ENCODE measurements at places on chromosomes 13 and 19.

DNA sequence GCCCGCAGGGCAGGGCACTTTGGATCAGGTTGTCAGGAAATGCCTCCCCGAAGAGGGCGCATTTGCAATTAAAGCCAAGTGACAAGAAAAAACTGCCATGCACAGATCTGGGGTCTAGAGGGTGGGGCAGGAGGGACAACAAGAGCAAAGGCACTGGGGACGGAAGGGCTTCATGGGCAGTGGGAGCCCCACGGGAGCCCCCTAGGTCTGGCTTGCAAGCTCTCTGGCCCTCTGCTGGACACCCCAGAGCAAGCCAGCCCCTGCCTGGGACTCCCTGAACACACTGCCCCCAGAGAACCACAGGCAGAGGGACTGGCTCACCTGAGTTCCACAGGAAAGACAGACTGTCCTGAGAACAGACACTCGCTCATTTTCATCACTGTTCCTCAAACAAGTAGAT lies 30.2 kb upstream of the C19orf12 start:
- no peak for DNase-seq

DNA sequence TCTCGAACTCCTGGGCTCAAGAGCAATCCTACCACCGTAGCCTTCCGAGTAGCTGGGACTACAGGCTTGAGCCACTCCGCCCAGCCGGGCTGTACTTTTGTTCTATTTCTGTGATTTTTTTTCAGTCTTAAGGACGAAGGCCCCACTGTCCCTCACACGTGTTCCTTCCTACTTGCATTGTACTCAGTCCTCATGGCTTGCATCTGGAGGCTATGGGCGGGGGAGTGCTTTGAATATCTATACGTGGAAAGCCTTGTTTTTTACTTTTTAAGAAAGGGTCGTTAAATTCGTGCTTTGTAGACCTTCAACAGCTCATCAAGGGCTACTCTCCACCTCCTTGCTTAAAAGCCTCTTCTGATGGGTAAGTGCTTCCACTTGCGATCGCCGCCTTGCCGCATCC lies 36.8 kb downstream of the NLRP12 start:
- no peak for DNase-seq

DNA sequence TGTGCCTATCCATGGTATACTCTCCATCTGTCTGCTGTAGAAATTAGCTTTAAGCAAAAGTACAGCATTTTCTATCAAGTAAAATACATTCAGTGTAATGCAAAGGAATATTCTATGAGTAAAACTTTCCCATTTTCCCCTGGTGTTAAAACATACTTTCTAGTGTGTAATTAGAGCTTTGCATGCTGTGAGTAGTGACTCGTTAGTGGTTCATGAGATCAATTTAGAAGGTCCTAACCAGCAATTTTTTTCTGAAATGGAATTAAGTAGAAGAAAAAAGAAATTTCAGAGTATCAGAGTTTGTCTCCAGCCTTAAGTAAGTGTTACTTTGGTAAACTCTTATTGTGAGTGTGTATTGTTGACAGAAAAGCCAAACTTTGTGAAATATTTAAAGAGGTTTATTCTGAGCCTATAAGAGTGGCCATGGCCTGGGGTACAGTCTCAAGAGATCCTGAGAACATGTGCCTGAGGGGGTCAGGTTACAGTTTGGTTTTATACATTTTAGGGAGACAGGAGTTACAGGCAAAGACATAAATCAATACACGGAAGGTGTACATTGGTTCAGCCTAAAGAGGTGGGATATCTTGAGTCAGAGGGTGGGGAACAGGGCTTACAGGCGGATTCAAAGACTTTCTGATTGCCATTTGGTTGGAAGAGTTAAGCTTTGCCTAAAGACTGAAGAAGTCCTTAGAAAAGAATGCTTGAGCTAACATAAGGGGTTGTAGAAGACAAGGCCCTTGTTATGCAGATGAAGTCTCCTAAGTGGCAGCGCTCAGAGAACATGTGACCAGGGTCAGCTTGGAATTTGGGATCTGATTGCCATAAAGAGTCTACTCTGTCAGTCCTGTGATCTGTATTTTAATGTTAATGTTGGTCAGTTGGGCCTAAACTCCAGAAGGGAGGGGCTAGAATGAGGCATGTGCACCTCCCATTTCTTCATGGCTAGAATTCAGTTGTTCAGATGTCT lies 25.5 kb downstream of the FAM187B start:
- no peak for DNase-seq

GRCh38 chr13:109415057-109415456 lies 371.3 kb downstream of the IRS2 start:
- no peak for DNase-seq

GRCh38 chr13:48457578-48458242 lies 44.8 kb upstream of the LPAR6 start:
- no peak for DNase-seq

- peak; percentile 77 for DNase-seq
Observed at GRCh38 chr19:10654610-10655456, 687 bp downstream of the ILF3 start.

- DNase-seq = no peak
Observed at GRCh38 chr13:79373916-79374315, 32.1 kb downstream of the RBM26 start.

GRCh38 chr19:49084206-49085019 lies 838 bp upstream of the SNRNP70 start:
- no peak for DNase-seq

DNA sequence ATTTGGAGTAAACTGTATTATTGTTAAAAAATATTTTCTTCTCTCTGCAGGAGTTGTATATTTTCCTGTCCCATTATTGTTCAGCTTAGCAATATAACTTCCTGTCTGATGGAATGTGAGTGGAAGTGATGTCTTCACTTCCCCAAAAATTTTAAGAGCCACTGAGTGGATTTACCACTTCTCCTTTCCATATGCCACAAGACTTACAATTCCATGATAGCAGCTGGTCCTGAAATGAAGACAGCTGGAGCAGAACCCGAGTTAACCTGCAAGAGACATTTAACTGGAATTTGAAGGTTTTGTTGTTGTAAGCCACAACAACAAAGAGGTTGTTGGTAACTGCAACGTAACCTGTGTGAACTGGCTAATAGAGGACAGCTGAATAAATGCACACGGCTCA lies 23.4 kb upstream of the TBC1D4 start:
- DNase-seq = peak; percentile 62

GRCh38 chr13:31367410-31367809 lies 167.6 kb downstream of the B3GLCT start:
- no peak for DNase-seq

- peak; percentile 73 for DNase-seq
Observed at GRCh38 chr13:23510979-23511735, 59.1 kb upstream of the TNFRSF19 start.

DNA sequence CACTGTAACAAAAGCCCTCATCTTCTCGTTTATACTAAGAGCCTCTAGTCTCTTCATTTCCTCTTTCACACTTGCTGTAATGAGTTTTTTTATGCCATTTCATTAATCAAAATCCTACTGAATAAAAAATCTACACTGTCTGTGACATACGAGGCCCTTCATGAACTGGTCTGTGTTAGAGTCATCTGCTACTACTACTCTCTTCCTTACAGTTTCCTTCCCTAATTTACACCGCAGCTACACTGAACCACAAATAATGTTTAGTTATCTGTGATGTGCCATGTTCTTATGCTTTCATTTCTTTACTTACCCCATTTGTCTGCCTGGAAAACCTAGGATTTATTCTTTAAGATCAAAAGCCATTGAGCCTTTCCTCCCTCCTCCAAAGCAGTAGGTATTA lies 16.0 kb downstream of the UFM1 start:
- peak; percentile 66 for DNase-seq

DNA sequence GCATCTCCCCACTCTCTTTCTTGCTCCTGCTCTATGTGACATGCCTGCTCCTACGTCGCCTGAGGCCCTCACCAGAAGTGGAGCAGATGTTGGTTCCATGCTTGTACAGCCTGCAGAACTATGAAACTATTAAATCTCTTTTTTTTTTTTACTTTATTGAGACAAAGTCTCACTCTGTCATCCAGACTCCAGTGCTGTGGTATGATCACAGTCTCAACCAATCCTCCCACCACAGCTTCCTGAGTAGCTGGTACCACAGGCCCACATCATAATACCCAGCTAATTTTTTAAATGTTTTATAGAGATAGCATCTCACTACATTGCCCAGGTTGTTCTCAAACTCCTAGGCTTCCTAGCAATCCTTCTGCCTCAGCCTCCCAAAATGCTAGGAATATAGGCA lies 1067.7 kb downstream of the PCDH9 start:
- no peak for DNase-seq

- peak; percentile 19 for DNase-seq
Observed at GRCh38 chr13:19695829-19696228, 62.4 kb downstream of the MPHOSPH8 start.

GRCh38 chr13:68173111-68173510 lies 943.0 kb upstream of the PCDH9 start:
- no peak for DNase-seq

GRCh38 chr19:7507884-7508283 lies 8.0 kb upstream of the ZNF358 start:
- peak; percentile 84 for DNase-seq

DNA sequence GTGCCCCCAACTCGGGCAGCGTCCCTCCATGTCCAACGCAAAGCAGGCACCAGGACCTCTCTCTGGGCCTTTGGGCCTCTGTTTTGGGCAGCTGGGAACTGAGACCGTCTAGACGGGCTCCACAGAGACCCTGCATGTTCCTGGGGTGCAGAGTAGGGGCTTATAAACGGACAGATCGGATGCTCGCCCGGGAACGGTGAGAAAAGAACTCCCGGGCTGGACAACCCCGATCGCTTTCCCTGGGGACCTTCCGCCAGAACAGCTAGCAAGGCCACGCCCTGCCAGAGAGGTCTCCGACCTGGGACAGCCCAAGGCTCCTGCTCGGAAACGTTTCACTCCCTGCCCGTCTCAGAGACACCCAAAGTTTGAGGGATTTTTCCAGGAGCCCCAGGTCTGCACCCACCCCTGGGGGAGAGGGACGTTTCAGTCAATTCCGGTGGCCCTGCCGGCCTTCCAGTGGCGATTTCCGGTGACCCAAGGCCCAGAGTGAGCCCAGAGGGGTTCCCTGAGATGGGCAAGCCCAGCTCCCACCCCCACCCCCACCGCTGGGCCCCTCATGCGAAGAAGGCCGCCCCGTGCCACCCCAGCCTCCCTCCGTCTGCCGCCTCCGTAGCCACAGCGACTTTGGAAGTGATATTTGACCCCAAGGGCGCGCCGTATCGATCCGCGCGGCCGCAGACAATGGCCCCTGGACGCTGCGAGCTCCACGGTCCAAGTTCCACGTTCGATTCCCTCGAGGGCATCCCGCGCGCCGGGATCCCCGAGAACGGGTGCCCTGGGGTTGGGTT lies 1.7 kb downstream of the NR2F6 start:
- DNase-seq = no peak

GRCh38 chr13:110008816-110009215 lies 222.4 kb upstream of the IRS2 start:
- DNase-seq = no peak

- no peak for DNase-seq
Observed at GRCh38 chr19:15337202-15337601, 4.9 kb upstream of the BRD4 start.

All from hematopoietic multipotent progenitor cell treated with erythropoietin and hydrocortisone succinate and interleukin-3 and kit ligand, for 4 days (in vitro differentiated cells).